ENCODE measurements at places on chromosomes 12 and 14. TPM values are rescaled to one million over a fixed set of nuclear protein-coding genes. Genes with fewer than 3 reads are reported as not detected.

The PRKD1 gene
- not detected for total RNA-seq

The FUT8 gene
- total RNA-seq: 70.9 TPM

The CEBPE gene
- total RNA-seq: 0.98 TPM

GRCh38 chr12:91343010-91343409 lies 160.4 kb upstream of the DCN start:
- DNase-seq: no peak
- H3K4me1 ChIP-seq: no peaks in the 10 kb centered on the region
- H3K36me3 ChIP-seq: no peaks in the 10 kb centered on the region
- H3K4me3 ChIP-seq: no peak overlapping the region
- H3K27me3 ChIP-seq: peaks cover 5% of the 10 kb centered on the region

GRCh38 chr12:53695152-53696145 lies 19.6 kb upstream of the ATP5MC2 start:
- no peaks in the 10 kb centered on the region for H3K36me3 ChIP-seq
- peak overlapping the region; percentile 11 for H3K27ac ChIP-seq
- peaks cover 72% of the 10 kb centered on the region for H3K27me3 ChIP-seq

DNA sequence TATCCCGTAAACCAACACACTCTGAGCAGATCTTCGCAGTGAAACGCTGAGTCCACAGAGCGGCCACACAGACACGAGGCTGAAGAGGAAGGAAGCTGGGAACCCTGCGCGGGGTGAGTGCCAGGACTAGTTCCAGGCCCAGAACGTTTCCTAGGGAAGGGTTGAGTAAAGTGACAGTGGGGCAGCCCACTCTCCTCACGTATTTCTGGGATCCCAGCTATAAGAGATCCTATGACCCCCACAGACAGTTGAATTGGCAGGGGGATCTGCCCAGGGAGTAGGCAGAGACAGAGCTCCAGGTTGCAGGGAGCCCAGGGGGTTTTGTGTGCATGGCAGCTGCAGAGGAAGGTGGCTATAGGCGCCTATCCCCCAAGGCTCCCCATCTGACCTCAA lies 51.1 kb downstream of the GTF2A1 start:
- peak overlapping the region; percentile 94 for H3K27ac ChIP-seq
- peaks cover 43% of the 10 kb centered on the region for H3K4me1 ChIP-seq
- H3K27me3 ChIP-seq: no peaks in the 10 kb centered on the region
- no peak for DNase-seq
- H3K36me3 ChIP-seq: peaks cover 2% of the 10 kb centered on the region

GRCh38 chr14:90330203-90331196 lies 1.2 kb downstream of the NRDE2 start:
- H3K27me3 ChIP-seq: peaks cover 6% of the 10 kb centered on the region
- DNase-seq: no peak
- peak overlapping the region; percentile 94 for H3K4me3 ChIP-seq
- peaks cover 10% of the 10 kb centered on the region for H3K36me3 ChIP-seq
- H3K27ac ChIP-seq: peak overlapping the region; percentile 95

DNA sequence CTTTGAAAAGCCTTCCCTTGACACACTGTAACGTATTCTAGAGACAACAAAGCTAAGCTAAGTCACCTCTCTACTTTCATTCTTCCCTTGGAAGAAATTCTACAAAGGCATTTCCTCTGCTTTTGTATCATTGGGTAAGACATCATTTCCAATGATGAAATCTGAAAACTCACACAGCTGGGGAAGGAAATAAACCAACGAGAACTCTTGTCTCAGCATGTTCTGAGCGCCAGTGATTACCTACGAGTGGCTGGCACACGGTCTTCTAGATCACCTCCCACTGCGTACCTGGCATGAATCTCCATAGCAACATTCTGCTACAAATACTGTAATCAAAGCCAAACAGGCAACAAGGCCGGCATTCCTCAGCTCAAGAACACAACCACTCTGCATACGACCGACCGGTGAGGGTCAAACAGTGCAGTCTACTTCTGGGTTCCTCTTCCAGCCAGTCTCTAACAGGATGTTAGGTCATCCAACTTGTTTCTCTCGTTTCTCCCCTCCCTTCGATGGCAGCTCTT lies 7.6 kb downstream of the VPS37B start:
- peaks cover 2% of the 10 kb centered on the region for H3K27me3 ChIP-seq
- peaks cover 71% of the 10 kb centered on the region for H3K4me1 ChIP-seq
- peak; percentile 68 for DNase-seq
- peak overlapping the region; percentile 64 for H3K4me3 ChIP-seq
- H3K27ac ChIP-seq: peak overlapping the region; percentile 90

DNA sequence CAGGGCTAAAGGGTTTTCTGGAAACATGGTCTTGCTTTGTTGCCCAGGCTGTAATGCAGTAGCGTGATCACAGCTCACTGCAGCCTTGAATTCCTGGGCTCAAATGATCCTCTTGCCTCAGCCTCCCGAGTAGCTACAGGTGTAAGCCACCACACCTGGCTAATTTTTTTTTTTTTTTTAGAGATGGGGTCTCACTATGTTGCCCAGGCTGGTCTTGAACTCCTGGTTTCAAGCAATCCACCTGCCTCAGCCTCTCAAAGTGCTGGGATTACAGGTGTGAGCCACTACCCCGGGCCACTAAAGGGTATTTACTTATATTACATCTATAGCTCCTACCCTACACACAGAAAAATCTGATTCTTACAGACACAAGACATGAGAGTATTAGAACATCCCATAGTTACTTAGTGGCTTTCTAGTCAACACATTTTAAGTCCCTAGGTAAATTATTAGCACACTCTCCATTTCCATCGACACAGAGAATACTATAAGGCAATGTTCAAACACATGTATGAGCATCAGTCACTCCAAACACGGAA lies 6.2 kb upstream of the DCAF11 start:
- peaks cover 44% of the 10 kb centered on the region for H3K4me1 ChIP-seq
- peaks cover 19% of the 10 kb centered on the region for H3K36me3 ChIP-seq
- no peaks in the 10 kb centered on the region for H3K27me3 ChIP-seq
